ENCODE measurements at places on chromosomes 3 and 15.

DNA sequence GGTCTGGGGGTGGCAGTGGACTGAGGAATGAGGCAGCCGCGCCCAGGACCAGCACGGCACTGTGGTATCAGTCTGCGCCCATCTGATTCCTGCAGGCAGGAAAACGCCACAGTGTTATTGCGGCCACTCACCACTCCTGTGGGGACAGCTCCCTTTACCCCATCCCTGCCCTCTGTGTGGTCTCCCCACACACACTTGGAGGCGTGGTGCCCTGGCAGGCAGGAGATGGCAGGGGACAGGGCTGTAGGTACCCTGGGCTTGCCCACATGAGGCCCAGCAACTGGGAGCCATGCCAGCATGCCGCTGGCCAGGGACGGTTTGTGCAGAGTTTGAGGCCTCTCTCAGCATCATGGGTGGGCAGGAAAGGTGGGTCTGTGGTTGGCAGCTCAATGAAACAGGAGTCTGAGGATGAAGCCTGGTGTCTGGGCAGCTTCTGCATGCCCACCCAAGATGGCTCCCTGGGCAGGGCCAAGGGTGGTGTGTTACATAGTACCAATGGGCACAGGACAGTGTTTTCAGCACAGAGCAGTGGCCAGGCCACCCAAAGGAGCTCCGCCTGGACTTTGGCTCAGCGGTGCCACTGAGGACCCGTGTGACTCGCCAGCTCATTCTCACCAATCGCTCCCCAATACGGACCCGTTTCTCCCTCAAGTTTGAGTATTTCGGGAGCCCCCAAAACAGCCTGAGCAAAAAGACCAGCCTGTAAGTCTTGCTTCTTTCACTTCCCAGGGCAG, 27.2 kb downstream of the ACAA1 start:
- no peak for DNase-seq

GRCh38 chr15:38613085-38613484, 48.5 kb upstream of the RASGRP1 start:
- no peak for DNase-seq

GRCh38 chr15:75107516-75107907, 84.1 kb downstream of the PPCDC start:
- DNase-seq: no peak

GRCh38 chr15:48433226-48433886, 102.1 kb downstream of the DUT start:
- no peak for DNase-seq

- DNase-seq: no peak
Observed at GRCh38 chr15:60865507-60865906, 363.6 kb downstream of the RORA start.

GRCh38 chr3:46733026-46733800, 15.5 kb upstream of the PRSS50 start:
- no peak for DNase-seq

DNA sequence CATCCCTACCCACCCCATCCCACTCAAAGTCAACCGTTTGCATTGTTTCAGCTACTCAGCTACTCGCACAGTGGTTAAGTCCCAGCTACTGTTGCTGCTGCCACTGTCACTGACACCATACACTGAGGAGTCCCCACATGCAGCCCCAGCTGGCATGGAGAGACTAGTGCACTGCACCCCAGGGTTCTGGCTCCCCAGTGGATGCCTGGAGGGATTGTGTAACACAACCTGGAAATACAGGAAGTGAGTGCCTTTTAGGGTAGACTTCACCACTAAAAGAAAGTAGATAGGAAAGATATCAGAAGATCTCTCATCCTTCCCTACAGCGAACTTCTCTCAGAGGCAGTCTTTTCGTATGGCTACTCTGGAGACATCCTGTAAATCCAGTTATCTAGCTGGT, 169.2 kb upstream of the STRIT1 start:
- DNase-seq: no peak

DNA sequence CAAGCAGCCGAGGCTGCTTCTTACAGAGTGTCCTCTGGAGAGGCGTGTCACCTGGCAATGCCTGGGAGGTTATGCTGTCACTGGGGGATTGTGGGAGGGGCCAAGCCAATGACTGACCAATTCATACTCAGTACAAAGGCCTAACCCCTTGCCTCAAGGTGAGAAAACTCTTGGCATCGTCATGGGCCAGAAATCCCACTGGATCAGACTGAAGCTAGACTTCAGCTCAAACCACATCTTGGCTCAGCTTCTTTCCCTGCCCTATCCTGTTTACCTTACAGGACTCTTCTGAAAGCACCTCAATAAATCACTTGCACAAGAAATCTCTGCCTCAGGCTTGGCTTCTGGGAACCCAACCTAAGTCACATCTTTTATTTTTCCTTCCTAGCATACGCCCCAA, 9.5 kb downstream of the ANAPC13 start:
- no peak for DNase-seq

DNA sequence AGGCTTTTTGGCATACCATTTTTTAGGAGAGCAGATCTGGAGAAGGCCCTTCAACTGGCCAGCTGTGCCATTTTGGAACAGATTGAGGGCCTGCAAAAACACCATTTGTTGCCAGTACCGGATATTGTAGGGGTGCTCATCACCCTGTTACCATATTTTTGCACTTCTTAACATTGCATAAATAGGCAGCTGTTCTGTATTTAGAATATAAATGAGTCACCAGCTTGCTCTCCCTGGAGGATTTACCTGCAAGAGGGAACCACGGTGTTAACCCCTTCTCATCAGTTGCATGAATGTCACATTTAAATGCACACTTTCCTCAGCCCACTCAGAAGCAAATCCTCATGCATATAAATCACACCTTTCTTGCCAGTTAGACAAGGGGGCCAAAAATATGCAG, 435.6 kb downstream of the ROBO2 start:
- no peak for DNase-seq

GRCh38 chr3:73743551-73743950, 118.8 kb upstream of the PDZRN3 start:
- DNase-seq: no peak

DNA sequence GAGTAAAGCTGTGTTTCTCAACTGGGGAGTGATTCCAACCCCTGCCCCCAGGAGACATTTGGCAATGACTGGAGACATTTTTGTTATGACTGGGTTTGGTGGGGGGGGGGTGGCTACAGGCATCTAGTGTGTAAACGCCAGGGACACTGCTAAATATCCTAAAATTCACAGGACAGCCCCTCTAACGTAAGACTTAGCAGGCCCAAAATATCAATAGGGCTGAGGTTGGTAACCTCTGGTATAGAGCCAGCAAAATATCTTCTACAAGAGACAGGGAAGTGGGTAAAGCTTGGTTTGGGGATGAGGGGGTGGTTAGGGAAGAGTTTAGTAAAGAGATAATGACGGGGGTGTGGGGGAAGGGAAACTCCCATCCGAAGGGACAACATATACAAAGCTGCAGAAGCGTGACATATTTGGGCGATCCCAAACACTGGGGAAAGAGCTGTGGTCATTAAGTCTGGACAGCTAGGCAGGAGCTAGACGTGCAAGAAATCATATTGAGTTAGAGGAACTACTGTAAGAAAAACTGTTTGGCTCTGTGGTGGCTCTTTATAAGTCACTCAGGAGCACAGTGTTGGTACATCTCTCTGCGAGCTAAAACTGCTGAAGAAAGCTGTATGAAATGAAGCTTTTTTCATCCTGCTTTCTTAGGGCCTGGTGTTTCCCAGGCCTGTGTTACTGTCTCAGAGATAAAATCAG, 697 bp upstream of the TRIM69 start:
- DNase-seq: no peak

DNA sequence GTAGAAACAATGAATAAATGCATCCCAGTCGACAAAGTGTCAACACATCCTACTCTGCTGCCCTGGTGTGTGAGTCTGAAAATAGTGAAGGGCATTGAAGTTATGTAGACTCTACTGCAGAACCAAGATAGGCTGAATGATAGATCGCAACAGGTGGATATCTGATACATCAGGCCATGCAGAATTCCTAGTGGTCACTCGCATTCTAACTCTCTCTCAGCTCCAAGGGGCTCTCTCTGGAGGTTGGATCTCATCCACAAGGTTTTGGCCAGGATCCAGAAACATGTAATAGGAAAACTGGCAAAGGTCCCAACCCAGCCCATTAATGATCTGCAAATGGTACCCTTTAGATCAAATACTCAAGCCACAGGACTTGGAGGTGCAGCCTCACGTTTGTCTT, 514.1 kb downstream of the MAGI1 start:
- DNase-seq: no peak

DNA sequence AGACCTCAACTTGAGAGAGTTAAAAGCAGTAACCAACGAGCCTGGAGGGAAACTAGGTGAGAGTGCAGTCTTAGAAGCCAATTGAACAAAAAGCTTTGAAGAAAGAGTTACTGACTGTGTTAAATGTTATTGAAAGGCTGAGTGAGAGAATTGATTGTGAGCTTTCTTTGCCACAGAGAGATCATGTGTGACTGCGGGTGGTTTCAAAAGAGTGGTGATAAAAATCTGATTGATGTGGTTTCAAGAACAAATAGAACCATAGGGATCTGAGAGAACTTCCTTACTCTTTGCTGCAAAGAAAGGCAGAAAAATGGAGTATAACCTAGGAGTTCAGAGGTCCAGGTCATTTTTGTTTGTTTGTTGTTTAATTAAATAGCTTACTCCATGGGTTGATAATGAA, 759.9 kb upstream of the ALCAM start:
- peak; percentile 20 for DNase-seq

DNA sequence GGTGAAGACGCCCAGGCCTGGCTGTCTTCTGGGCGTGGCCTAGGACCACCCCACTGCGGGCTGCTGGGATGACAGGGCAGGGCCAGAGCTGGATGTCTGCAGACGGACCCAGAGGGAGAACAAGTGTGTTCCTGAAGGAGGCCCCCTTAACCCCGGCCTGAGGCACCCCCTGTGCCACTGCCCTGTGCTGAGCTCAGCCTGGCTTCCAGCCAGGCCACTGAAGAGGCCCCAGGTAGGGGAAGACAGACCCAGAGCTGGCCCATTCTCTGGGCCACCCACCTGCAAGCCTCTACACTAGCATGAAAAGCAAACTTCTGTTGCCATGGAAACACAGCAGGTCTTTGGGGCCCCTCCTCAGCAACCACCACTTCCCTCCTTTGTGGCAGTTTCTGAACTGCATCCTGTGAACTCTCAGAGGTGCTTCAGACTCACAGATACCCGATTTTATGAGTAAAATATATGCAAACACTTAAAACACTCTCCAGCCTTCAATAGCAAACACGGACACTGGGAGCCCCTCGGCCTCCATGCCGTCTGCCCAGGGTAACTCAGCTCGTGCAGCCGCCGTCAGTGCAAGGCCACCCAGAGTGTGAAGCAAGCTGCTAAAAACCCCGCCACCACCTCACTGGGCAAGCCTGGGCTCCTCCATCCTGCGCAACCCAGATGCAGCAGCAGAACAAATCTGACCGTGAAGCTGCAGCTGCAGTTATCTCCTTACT, 42.5 kb downstream of the CMTM6 start:
- DNase-seq: peak; percentile 89

DNA sequence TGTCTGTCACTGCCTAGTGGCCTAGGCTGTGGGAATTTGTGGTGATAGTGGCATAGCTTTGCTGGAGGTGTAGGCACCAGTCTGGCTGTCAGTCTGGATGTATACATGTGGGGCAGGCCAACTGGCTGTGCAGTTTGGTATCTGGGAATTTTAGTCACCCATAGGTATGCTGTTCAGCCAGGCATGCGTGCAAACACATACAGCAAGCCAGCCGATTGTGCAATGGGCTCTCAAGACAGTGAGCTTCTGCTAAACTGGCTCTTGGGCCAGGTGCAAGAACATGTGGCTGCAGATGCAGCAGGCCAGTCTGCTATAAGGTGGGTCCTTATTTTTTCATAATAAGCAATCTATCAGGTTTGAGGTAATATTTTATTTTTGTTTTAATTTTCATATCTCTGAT, 87.1 kb upstream of the PLSCR5 start:
- DNase-seq: no peak

DNA sequence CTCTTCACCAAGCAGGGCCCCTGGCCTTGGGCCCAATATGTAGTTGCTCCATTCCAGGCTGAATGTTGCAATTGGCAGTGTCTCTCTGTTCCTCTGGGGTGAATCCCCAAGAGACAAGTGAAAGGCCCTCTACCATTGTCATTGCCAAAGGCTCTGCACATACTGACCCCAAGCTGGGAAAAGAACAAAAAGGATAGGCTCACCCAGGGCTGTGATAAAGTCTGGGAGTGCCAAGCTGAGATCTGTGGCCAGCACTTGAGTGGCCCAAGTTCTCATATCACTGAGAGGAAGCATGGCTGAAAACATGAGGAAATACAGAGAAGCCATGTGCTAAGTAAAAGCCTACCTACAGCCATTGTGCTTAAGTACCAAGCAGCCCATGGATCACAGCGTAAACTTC, 612.2 kb upstream of the EPHA6 start:
- no peak for DNase-seq

DNA sequence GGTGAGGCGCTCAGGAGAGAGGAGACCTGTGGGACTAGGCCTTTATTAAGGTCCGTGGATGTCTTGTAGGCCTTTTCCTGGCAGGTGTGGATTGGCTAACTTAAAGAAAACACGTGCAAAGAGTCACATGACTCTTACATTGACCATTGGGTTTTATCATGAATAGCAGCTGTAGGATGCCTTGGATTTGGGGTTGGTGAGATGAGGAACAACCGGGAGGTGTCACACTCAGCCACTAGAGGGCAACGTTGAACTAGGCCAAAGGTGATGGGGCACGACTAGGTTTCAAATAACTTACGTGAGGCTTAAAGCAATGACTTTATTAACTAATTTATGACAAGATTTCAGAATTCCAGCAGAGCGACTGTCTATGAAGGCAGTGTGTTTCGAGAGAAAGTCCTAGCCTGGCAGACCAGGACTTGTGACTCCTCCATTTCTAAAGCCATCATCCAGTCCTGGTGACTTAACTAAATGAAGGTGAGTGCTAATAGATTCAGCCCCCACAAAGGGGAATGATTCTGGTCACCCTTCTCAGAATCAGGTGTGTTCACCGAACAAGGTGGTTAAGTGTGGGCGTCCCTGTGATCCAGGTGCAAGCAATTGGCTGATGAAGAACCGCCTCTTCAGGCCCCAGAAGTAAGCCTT, 345.6 kb downstream of the MCTP2 start:
- peak; percentile 20 for DNase-seq

DNA sequence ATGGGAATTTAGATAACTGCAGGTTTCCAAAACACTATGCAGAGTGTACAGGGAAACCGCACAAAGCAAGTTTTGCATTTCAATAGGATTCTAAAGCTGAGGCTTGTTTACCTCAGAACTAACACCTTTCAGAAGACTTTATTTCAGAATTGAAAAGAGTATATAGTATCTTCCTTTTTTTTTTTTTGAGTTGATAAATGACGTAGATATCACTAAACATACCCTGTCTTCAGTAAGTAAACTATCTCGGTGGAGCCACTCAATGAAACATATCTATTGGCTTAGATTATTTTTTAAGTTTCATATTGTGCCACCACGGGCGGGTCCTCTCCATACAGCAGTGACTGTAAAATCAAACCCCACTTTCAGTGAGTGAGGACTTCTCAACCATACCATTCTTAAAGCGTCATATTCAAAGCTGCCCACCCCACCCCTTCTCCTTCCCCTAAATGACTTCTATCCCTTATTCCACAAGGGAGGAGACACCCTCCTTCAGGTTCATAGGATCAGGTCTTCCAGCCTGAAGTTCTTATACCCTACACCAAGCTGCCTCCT, 2.0 kb upstream of the TBL1XR1 start:
- no peak for DNase-seq

- DNase-seq: no peak
Observed at GRCh38 chr3:101825904-101826445, 23.3 kb upstream of the NFKBIZ start.

GRCh38 chr3:179016979-179017670, 54.5 kb downstream of the ZMAT3 start:
- DNase-seq: no peak

- no peak for DNase-seq
Observed at GRCh38 chr3:167776066-167776685, 40.7 kb downstream of the SERPINI1 start.
